ENCODE measurements at places on chromosomes 5 and 9. TPM values are rescaled to one million over a fixed set of nuclear protein-coding genes. Genes with fewer than 3 reads are reported as not detected.

The PCDHB15 gene
- total RNA-seq, result 1.3 TPM

The KCTD16 gene
- total RNA-seq, result not detected

The PTGS1 gene
- total RNA-seq, result 64.3 TPM

The HSPA9 gene
- total RNA-seq, result 249 TPM

The TMEM171 gene
- not detected for total RNA-seq

The PPIC gene
- total RNA-seq, result 25.3 TPM

The PHF24 gene
- total RNA-seq, result 0.26 TPM

The TOR1A gene
- total RNA-seq, result 34.3 TPM

The KIAA1958 gene
- total RNA-seq, result 10.6 TPM

The S100Z gene
- not detected for total RNA-seq
